Hippocampal formation (tissue), 2 donors: ENCODE measurements at places on chromosomes 1 and 21.

DNA sequence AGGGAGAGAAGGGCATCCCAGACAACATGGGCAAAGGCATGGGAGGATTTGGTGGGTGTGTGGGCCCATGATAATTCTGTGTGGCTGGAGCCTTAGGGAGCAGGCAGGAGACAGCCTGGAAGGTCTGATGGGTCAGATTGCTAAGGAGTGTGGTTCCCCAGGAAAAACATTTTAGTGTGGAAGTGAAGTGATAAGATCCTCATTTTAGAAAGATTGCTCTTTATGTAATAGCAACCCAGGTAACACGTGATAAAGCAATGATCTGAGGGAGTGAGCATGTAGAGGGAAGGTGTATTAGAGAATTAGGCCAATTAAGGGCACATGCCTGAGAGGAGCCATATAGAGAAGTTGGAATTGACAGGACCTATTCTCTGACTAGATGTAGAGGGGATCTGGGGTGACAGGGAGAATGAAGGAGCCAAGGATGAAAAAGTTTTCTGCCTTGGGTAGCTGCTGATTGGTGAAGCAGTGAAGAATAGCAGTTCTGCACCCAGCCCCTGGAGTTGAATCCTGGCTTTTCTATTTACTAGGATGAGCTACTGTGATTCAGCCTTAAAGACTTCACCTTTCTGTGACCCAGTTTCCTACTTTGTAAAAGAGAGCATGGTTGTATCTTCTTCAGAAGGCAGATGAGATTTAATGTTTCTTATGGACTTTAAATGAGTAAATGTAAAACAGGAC is 18.7 kb upstream of the SLAMF6 start:
- no peak for DNase-seq

- no peak for DNase-seq
These were observed 11.8 kb downstream of the HTR6 start for GRCh38 chr1:19676438-19676922.

DNA sequence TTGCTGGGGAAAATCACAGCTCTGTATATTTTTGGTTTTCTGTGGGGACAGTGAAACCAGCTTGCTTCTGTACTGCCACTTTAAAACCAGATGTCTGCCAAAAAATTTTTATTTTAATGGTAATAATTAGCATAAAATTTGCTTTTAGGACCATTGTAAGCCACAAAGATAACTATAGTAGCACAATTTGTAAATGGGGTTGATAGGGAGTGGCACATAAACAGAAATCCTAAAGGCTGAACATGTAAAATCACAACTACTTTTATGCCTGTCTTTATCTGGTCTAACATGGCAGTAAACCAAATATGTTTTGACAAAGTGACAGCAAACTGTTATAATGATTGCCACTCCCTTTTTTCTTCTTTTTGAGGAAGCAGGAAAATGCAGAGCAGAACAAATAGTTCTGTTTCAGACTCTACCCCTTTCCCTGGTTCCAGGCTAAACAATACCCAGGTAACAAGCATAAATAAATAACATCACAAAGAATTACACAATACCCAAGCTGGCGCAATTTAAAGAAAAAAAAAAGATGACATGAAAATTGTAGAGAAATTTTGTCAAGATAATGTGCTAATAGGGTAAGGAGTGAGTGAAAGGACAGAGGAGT is 24.0 kb upstream of the CCDC181 start:
- no peak for DNase-seq

DNA sequence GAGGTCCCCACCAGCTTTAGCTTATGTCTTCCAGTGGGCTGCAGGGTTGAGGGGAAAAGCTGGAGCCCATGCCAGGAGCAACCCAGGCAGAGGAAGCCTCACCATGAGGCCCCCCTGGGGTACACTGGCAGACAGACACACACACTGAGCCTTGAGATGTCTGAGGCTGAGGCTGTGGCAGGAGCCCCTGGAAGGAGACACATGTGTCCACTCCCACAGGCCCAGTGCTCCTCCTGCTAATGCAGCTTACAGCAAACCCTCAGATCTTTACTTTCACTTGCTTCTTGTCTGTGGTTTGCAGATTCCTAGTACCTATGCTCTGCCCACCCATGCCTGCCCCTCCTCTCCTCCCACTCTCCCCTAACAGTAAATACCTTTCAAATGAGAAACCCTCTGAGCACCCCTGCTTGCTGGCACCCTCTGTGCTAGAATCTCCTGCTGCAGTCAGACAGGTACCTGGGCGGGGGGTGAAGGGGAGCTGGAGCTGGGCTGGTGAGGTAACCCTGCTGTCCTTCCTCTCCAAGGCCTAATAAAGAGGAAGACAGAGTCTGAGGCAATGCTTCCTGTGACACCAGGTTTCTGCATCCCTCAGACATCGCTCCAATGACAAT is 63.4 kb upstream of the NEK2 start:
- DNase-seq: no peak
